ENCODE measurements at places on chromosomes 4 and X.

DNA sequence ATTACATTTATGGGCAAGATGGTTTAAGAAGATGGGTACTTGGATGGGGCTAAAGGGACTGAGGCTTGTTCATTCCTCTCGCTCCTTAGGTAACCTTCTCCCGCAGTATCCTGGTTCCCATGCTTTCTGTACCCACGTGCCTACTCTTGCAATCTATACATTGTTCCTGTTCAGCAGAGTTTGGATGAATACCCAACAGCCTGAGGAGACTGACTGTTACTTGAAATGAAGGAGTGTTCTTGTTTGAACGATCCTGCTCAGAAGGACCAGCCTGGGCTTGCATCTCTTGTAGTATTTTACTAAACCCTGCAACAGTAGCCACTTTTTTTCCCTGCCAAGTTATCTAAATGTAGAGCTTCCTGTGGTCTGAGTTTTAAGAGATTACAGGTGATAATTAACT, 33.7 kb upstream of the ADH6 start:
- DNase-seq, result no peak

DNA sequence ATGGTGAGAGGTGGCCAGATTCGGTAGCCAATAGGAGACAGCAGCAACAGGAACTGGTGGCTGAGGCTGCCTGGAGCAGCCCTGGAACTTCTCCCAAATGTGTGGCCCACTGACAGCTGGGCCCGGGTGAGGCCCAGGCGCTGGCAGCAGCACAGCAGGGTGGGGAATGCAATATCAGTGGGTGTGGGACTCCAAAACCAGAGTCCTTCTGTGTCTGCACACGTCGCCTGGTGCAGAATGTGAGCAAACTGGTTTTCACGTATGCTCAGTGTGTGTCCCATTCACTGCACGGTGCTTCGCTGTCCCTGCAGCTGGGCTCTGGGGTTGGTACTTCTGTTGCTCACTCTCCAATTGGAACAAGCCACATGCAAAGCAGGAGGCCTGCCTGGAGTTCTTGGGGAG, 14.4 kb upstream of the CENPU start:
- DNase-seq, result no peak

DNA sequence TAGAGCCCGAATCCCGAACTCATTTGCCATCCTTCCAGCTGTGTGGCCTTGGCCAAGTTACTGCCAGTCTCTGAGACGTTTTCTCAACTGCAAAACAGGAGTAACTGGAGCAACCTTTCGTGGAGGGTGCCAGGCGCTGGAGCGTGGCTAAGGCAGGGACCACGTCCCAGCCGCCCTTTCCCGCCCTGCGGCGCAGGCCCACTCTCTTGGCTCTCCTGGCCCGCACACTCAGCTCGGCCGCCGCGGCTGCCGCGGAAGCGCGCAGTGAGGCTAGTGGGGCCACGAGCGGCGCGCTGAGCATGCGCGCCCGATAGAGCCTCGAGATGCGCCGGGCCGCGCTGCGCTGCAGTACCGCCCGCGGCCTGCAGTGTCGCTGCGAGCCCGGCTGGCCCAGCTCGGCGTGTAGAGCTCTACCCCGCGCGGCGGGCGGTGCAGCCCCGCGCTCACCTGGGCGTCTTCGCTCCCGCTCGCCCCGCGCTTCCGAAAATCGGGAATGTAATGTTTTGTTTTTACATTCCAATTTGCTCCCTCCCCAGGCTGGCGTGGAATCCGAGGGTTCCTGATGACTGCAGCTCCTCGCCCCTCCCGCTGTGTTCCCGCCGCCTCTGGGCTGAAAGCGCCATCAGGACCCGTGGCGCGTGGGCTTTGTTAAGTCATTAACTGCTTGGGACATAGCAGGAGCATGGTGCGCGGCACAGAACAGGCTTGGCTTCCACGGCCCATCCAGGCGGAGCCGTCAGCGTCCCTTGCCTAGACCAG, 4.0 kb upstream of the ZNF518B start:
- DNase-seq, result no peak

GRCh38 chr4:120010646-120011045, 56.0 kb downstream of the MAD2L1 start:
- no peak for DNase-seq

DNA sequence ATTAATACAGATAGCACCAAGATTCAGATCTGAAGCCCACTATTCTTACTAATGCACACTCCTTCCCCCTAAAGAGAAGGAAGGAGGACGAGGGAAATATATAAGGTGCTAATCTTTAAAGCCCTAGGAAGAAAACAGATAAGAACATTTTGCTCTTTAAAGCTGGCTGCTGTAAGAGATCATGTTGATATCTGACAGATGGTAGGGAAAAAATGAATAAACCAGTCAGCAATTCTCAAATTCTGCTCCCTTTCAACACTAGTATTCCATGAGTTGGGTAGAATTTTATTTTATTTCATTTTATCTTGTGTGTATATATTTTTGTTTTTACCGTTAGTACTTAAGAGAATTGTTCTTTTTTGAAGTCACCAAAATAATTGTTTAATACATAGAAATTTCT, 19.2 kb downstream of the OTC start:
- no peak for DNase-seq

GRCh38 chrX:55240788-55241340, 20.7 kb downstream of the PAGE5 start:
- no peak for DNase-seq

- no peak for DNase-seq
These were observed 92.7 kb downstream of the LARP1B start for GRCh38 chr4:128153800-128154199.

DNA sequence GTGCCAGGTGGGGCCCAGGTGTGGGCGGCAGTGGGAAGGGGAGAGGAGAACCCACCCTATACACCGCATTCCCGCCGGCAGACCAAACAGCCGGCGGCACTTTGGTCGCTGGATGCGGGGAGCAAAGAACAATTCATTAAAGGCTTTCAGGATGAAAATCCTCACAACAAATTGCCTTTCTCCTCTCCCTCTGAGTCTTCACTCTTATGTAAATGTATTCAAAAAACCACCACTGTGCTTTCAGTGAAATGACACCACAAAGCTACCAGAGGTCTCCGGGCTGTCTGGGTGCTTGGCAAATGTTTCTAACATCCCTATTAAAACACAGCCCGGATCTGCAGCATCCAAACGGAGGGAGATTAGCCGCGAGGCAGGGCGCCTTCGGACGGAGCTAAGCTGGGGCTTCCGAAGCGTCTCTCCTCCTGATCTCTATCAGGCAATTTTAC, 171.8 kb upstream of the TBL1X start:
- no peak for DNase-seq

DNA sequence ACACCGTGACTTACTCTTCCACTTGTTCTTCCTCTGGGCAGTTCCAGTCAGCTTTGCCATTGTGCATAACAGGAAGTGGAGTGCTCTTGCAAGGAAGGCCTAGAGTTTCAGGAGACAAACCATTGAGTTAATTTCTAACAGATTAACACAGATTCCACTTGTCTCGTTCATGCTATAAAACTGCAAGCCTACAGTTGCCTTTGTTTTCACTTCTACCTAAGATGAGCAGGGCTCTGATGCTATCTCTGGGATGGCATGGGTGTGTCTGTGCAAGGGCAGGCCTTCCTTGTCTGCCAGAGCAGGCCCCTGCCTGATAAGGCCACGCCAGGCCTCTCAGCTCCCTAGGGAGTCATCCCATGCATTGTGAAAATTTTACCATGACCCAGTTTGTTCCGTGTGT, 67.7 kb upstream of the PGRMC2 start:
- DNase-seq, result no peak

DNA sequence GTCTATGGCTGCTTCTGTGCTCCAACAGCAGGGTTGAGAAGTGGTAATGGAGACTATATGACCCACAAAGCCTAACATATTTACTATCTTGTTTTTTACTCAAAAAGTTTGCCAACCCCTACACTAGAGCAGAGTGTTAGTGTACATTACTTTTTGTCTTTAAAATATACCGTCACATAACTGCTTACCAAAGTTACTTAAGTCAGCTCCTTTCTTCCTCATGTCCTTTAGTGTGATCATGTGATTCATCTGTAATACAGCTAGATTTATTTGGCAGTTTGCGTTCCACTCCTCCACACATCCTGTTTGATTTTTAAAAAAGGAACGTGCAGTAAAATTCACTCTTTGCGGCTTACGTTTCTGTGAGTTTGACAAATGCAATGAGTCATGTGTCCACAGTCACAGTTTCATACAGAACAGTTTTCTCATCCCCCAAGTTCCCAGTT, 162.4 kb upstream of the GPRIN3 start:
- DNase-seq, result no peak

GRCh38 chrX:28487818-28488217, 99.4 kb upstream of the IL1RAPL1 start:
- no peak for DNase-seq

GRCh38 chr4:123352240-123352945, 44.2 kb upstream of the SPRY1 start:
- peak; percentile 32 for DNase-seq

DNA sequence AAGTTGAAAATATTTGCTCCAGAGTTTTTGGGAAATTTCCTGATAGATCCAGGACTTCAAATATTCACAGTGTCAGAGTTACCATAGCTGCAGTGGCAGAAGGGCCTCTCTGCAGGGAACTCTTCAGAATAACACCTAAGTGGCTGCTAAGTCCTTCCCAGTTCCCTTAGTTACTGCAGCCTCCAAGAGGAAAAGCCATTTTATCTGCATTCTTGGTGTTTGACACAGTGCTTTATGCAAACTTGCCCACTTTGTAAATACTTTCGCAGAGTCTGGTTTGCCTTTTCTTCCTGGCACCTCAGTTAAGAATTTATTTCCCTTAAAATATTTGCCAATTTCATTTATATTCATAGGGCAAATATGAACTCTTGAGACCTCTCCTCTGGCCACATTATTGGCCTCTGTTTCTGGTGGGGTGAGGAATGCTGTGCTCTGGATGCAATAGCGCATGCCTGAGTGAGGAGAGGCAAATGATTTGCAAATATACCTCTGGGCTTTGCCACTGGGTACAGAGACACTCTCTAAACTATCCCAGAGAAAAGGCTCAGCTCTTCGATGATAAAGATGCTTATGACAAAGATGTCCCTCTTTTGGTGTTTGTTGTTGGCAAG, 566.3 kb upstream of the NR3C2 start:
- DNase-seq, result no peak

- no peak for DNase-seq
These were observed 170.7 kb downstream of the SLIT2 start for GRCh38 chr4:20422398-20422797.

- DNase-seq, result no peak
These were observed 28.2 kb downstream of the FGFBP1 start for GRCh38 chr4:15910155-15910940.

GRCh38 chr4:109616243-109616642, 56.2 kb downstream of the MCUB start:
- no peak for DNase-seq

DNA sequence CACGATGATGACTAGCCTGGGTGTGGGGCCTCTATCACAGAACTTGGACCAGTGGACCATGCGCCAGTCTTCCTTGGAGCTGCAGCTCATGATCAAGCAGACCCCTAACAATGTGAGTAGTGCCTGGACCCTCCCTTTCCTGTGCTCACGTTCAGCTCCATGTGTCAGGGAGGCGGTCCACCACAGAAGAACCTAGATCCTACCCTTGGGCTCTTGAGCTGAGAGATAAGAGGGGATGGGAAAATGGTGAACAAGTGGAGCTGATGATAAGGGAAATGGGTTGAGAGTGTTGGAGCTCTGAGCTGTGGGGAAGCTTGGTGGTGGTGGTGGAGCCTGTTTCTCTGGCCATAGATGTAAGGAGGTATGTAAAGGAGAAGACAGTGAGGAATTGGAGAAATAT, 13.1 kb downstream of the MED12 start:
- no peak for DNase-seq

DNA sequence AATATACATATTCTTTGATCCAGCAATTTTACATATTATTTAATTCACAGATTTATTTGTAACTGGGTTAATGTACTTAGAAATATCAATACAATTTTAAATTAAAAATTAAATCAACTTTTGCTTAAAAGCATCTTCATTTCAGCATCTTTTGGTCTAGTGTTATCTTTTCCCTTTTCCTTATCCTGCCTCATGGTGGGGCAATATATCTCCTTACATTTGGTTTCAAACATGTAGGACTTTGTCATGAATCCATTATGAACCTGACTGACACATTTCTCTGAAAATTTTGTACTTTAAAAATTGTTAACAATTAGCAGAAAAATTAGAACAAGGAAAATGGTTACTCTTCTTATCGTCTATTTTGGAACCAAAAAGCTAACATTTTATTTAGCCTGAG, 42.8 kb upstream of the ANK2 start:
- no peak for DNase-seq

DNA sequence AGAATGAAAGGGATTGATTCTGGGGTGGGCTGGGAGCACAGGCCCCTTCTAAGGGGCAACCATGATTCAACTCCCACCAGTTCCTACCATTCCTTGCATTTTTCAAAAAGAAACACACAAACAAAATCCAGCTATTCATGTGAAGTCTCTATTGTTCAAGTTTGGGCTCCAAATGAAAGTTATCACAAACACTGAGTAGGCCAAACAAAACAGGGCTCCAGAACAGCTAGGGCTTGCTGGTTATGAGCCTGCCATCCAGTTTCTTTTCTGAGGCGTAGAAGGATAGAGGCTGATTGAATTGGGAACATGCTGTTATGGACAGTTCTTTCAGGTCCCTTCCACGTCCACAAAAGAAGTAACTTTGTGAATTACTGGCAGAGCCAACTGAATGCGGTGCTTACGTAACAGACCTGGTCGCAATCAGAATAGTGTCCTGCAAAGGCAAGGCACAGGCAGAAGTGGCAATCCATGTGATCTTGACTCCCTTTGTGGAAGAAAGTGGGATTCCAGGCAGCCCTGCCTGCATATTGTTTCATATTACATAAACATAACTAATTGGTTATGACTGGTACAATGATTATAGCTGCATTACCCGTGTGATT, 244.5 kb downstream of the SCFD2 start:
- no peak for DNase-seq

DNA sequence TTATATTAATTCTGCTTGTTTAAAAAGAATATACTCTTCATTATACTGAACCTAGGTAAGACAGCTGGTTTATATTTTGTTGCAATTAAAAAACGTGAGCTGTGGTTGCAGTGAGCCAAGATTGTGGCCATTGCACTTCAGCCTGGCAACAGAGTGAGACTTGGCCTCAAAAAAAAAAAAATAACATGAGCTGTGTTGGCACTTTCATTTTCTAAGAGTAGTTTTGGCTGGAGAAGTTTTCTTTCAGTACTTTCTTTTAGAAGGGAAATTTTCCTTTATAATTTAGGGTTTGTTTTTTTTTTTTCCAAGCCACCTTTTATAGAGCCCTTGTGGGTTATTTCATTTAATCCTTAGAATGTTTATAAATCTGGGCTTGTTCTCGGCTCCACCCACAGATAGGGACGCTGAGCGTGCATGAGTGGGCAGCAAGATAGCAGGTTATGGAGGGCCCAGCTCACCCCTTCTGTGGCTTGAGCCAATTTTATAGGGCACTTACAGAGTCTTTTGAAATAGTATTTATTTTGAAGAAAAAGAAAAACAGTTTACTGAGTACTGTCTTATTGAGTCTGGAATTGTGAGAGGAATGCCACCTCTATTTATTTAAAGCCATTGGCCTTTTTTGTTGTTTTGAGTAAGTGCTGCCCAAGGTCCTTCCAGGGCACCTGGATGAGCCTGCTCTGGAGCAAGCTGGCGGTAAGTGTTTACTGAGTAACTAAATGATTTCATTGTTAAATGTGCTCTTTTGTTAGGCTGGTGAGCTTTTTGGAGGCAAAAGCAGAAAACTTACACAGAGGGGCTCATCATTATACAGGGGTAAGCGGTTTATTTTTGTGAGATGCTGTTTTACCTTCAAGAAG, 60.9 kb downstream of the HTT start:
- DNase-seq, result no peak

Data from putamen (tissue), 1 donor.